ENCODE measurements at places on chromosomes 2 and 18.

DNA sequence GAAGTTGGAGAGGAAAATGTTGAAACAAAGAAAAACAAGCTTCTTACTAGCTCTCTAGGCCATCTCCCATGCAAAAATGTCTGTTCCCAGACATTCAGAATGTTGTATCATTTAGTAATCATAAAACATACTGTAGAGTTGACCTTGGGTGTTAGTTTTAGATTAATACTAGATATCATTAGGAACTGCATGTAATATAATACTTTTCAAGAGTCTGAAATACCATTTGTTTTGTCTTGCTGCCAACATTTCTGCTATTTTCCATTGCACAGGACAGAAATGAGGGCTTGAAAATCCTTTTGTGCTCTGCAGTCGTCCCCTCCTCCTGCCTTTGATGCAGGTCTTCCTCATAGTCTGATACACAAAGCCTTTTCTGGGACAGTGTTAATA is 89.5 kb upstream of the RBMS1 start:
- peak; percentile 33 for DNase-seq

- no peak for DNase-seq
Measured at GRCh38 chr18:12023375-12023774, 42.1 kb downstream of the IMPA2 start.

DNA sequence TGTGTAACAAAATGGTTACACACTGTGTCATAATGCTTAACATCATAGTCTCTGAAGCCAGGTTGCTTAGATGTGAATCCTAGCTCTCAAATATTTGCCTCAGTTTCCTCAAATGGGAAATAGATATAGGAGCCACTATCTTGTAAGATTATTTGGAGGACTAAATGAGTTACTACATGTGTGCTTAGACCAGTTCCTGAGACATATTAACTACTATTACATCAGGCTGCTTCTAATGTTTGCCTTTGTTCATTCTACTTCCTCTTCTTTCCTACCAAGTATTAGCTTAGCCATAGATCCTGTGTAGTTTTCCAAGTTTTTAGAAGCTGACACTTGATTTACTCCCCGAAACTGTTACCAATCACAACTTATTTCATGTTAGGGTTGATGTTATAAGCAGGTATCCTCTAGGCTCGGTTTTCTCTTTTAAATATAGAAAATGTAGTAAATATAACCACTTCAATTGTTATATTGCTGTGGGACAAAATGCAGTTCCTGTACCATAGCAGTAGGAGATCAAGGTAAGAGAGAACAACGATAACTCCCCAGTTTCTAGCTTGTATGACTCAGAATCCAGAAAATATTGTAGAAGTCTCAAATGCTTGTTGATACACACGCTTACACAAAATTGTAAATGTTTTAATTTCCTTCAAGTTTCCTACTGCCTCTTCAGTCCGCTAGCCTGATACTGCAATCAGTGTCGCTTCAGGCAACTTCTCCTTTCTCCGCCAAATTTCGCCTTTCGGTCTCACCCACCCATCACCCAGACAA is 751 bp upstream of the DNAJC10 start:
- no peak for DNase-seq

GRCh38 chr2:18630941-18631340 is 41.6 kb upstream of the NT5C1B start:
- no peak for DNase-seq

DNA sequence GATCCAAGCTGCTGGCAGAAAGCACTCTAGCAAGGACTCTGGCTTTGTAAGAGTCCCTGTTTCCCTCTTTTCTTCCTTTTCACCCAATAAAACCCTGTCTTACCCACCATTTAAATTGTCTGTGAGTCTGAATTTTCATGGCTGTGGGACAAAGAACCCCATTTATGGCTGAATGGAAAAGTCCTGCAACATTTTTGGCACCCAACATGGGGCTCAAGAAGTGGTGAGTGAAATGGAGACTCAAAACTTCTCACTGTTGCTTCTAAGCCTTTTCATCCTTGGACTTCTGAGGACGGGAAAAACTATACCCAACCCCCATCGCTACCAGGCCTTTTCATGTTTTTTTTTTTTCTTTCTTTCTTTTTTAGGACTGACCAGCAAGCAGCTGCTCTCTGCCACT is 329.5 kb upstream of the CWC22 start:
- no peak for DNase-seq

DNA sequence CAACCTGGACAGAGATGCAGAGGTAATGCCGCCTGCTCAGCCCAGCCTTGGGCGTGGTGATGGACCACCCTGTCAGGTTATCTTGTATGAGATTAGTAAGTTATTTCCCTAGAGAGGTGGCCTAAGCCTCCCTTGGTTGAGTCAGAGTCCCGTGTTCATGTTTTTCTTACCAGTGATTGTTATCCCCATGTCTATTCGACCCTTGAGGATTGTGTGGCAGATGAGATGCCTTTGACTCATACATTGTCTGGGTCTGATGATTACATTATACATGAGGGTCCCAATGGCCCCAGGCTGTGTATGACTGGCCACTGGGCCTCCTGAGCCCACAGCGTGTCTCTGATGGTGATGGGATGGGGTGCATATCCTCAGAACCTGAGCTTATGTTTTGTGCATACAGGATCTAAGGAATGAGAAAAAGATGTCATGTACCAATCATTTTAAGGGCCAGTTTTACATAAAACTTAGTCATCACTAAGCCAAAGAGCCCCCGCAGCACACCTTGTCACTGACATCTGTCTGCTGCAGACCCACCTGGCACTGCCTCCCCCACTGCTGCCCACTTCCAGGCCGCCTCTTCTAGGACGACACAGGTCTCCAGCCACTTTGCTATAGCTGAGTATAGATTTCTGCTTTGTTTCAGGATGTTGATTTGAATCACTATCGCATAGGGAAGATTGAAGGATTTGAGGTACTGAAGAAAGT is 7.7 kb downstream of the PPP1R7 start:
- no peak for DNase-seq

GRCh38 chr2:231939022-231939421 is 12.8 kb upstream of the NPPC start:
- no peak for DNase-seq

- peak; percentile 55 for DNase-seq
Measured at GRCh38 chr2:44974064-44974715, 32.7 kb downstream of the SIX3 start.

DNA sequence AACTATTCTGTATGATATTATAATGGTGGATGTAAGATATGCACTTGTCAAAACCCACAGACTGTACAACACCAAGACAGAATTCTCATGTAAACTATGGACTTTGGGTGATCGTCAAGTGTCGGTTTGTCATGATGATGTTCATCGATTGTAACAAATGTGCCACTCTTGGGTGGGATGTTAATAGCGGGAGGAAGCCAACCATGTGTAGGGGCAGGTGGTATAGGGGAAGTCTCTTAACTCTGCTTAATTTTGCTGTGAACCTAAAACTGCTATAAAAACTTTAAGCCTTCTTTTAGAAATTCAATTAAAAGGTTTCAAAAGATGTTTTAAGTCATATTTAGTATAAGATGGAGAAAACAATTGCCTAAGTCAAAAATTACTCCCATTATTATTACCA is 139.0 kb downstream of the ANKRD44 start:
- DNase-seq = no peak

- DNase-seq = no peak
Measured at GRCh38 chr2:72676341-72677025, 149.3 kb downstream of the EXOC6B start.

- DNase-seq = no peak
Measured at GRCh38 chr18:54260396-54261072, 8.8 kb upstream of the POLI start.

- no peak for DNase-seq
Measured at GRCh38 chr18:77300579-77300978, 50.9 kb downstream of the GALR1 start.

DNA sequence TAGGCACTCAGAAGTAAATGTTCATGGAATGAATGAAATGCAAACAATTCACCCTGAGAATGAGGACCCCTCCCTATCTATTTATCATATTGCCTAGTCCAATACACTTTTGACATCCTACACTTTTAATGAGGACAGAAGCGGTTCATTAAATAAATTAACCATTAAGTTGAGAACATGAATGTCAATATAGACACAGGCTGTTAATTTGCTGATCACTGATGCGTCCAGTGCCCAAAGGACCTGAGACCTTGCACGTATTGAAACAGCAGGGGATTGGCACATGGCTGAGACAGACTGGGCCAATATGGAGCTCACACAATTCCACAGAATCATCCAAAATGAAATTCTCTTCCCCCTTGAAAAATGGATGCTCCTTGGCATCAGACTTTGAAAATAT is 430.0 kb downstream of the SLC4A3 start:
- DNase-seq = no peak

GRCh38 chr2:177772529-177772928 is 300.0 kb downstream of the PDE11A start:
- DNase-seq = no peak

GRCh38 chr2:117555965-117556364 is 258.5 kb upstream of the DDX18 start:
- DNase-seq = no peak

DNA sequence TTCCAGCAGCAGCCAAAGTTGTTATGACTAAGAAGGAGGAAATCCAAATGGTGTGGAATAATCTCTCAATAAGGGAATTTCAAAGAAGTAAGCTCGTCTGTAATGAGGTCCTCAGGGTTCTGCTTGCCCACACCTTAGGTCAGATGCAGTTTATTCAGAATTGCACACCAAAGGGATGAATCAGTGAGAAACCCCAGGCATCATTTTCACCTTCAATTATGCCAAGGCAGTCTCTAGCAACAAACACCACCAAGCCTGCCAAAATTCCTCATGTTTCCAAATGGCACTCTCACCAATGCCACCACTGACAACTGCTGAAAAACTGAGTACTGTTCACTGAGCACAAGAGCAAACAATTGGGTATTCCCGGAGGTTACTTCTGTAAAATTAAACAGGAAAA is 43.6 kb downstream of the KCNG3 start:
- DNase-seq = no peak

DNA sequence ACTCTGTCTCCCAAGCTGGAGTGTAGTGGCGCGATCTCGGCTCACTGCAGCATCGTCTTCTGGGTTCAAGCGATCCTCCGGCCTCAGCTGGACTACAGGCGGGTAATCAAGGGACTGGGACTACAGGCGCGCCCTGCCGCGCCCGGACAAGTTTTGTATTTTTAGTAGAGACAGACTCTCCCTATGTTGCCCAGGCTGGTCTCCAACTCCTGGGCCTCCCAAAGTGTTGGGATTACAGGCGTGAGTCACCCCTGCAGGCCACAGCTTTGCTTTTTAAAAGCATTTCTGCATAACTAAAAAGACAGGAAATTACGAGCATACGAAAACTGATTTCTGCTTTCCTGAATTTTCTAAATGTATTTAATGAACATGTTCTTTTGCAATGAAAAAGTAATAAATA is 916 bp upstream of the OSBPL1A start:
- no peak for DNase-seq

DNA sequence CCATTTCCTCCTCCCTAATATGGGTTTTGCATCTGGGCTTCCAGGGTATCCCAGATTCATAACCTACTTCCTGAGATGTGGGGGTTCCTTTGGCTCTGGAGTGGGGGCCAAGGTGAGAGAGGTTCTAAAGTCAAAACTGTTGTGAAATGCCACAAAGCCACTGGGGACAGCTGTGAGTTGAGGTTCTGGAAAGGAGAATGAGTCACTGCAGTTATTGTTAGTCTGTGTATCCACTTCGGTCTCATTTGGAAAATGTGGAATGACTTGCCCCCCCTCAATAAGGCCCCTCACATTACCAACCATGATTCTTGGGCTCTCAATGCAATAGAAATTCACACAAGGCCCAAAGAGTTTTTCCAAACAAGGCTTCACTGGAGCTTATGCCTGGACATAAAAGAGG is 51.1 kb upstream of the LGALSL start:
- no peak for DNase-seq

- DNase-seq = peak; percentile 41
Measured at GRCh38 chr2:136238286-136239078, 120.5 kb upstream of the CXCR4 start.

All from HS-27A (cell line).